ENCODE measurements at places on chromosomes 4 and X. TPM values are rescaled to one million over a fixed set of nuclear protein-coding genes. Genes with fewer than 3 reads are reported as not detected.

DNA sequence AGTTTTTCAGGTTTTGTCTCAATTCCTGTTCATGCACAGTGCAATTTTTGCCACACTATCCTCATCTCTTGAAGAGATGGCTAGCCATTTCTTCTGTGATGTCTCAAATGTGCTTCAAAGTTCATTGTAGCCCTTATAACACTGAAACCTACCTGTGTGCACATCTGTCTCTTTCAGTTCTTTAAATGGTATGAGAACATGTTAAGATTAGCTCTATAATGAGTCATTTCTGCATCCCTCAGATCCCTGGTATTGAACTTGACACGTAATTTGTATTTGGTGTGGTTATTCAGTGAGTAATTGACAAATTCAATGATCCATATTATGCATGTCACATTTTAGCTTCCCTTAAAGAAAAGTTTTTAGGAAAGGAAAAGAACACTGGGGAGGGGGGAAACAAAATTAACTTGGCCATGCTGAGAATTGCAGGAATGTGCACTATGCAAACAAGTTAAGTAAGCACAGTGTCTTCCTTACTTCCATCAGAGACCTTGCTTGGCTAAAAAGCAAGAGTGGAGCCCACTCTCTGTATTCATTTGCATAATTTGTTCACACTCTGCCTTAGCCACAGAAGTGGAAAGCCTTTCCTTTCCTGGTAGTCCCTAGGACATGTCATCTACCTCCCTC is 659.8 kb upstream of the MAGEB2 start:
- no peak for DNase-seq

Gene NXF2B
- not detected for total RNA-seq

DNA sequence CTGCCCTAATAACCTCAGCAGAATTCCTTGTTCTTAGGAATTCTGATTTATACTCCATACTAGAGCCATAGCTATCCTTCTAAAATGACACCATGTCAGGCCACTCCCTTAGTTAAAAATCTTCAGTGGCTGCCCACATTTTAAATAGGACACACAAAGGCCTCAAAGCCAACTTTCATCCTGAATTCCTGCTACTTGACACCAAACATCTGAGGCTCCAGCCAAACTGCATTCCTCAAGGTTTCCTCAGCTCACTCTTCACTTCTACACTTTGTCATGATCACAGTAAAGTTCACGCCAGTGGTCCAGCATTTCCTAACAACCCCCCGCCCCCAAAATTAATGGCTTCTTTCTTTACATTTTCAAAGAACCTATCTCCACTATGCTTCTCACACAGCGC is 124.3 kb downstream of the ADGRA3 start:
- DNase-seq, result no peak

- no peak for DNase-seq
Observed at GRCh38 chr4:107733431-107733925, 13.4 kb upstream of the PAPSS1 start.

- no peak for DNase-seq
Observed at GRCh38 chrX:10929747-10930146, 181.4 kb upstream of the HCCS start.

GRCh38 chrX:71367396-71367795 is 1.2 kb downstream of the TAF1 start:
- no peak for DNase-seq

Gene MAGEH1
- total RNA-seq, result 13.7 TPM

GRCh38 chrX:17710871-17711301 is 26.4 kb upstream of the SCML1 start:
- DNase-seq, result no peak

Gene ZAR1
- total RNA-seq, result not detected

Gene PCDH19
- total RNA-seq, result under 0.01 TPM

Gene FGA
- not detected for total RNA-seq

- no peak for DNase-seq
Observed at GRCh38 chr4:67035501-67035900, 509.8 kb downstream of the CENPC start.

DNA sequence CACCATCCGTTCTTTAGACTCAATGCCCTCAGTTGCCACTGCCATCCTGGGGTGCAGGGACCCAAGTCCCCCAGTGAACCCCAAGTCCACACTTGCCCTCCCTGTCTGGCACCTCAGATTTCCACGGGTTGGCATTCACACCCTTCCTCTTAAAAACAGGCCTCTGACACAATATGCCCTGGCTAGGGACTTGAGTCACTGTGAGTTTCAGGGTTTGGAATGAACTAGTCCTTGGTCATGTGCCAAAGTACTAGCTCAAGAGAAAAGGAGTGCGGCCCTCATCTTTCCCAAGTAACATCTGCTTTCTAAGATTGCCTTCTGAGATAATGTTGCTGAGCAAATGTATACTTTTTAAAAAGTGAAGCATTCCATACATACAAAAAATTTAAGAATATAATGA is 134.0 kb downstream of the MID1 start:
- DNase-seq, result no peak

GRCh38 chr4:180164799-180165198 is 2078.4 kb upstream of the TENM3 start:
- no peak for DNase-seq
